ENCODE measurements at places on chromosomes 3 and 15. TPM values are rescaled to one million over a fixed set of nuclear protein-coding genes. Genes with fewer than 3 reads are reported as not detected.
A peak's percentile ranks its signal among the peaks of the same experiment; 100 is the strongest.

The CTXN2 gene
- total RNA-seq, result not detected

The CCDC50 gene
- total RNA-seq, result 57.8 TPM

The GP9 gene
- not detected for total RNA-seq

The GRIP2 gene
- total RNA-seq, result 39.3 TPM

- DNase-seq, result no peak
These were observed 36.5 kb downstream of the UBE3A start for GRCh38 chr15:25402342-25402741.

- DNase-seq, result no peak
These were observed 54.1 kb upstream of the TFRC start for GRCh38 chr3:196135693-196136639.

- no peak for DNase-seq
These were observed 70.8 kb downstream of the EFCAB12 start for GRCh38 chr3:129357616-129358015.

DNA sequence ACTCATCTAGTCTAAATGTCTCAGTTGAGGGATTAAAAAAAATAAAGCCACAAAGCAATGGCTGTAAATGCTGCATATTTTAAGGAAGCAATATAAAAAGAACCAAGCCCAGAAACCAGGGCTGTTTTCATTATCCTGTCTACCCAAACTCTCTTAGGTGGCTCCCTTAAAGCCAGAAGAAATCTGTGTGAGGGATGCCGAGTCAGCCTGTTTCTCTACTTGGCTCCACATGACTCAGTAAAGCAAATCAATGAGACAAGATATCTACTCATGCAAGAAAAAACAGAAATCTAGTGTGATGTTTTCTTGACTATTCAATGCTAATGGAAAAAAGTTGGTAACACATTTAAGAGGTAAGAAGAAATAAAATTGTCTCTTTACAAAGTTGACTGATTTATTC, 296.2 kb downstream of the ZBTB20 start:
- no peak for DNase-seq

DNA sequence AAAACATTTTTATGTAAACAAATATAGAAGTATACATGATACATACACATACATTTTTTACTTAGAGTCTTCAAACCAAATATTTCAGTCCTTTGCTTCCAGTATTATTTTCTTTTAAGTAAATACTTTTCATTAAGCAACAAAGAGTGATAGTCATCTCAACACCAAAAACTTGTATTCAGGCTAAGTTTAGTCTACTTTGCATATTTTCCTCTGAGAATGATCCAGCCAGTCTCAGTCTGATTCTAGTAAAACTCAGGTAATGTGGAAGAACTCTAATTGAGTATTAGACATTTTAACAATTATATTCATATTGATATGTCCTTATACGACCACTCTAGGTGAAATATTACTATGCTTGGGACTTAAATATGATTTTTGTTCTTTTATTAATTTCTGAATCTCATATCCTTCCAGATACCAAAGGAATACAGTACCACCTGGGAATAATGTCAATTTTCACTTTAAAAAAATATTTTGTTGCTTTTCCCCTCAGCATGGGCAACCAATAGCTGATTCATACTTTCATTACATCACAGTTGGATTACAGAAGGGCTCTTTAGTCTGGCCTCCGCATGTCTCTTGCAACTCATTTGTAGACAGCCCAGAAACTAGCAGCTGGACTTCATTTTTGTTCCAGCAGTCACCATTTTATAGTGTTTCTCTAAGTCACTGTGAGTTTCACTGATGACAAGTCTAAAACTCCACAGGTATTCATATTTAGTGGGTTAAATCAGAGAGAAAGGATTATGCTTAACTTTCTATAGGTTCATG, 390.4 kb downstream of the ZBTB20 start:
- no peak for DNase-seq

GRCh38 chr15:57333487-57333886, 42.8 kb upstream of the CGNL1 start:
- no peak for DNase-seq

- DNase-seq, result no peak
These were observed 38.3 kb downstream of the KBTBD12 start for GRCh38 chr3:127953091-127954035.

DNA sequence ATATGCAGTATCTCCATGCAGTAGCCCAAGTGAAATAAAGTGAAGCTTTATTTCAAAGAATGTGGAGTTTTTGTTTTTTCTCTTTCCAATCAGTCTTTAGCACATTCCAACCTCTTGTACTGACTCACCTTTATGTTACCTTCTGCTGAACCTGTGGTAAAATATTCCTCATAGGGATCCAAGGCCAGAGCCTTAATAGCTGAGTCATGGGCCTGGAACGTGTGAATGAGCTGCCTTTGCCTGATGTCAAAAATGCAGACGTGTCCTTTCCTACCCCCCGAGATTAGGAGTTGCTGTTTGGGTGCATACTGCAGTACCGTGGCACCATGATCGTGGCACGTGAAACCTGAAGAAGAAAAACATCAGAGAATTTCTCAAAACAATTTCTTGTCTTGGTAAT, 108.5 kb downstream of the GLDN start:
- no peak for DNase-seq

DNA sequence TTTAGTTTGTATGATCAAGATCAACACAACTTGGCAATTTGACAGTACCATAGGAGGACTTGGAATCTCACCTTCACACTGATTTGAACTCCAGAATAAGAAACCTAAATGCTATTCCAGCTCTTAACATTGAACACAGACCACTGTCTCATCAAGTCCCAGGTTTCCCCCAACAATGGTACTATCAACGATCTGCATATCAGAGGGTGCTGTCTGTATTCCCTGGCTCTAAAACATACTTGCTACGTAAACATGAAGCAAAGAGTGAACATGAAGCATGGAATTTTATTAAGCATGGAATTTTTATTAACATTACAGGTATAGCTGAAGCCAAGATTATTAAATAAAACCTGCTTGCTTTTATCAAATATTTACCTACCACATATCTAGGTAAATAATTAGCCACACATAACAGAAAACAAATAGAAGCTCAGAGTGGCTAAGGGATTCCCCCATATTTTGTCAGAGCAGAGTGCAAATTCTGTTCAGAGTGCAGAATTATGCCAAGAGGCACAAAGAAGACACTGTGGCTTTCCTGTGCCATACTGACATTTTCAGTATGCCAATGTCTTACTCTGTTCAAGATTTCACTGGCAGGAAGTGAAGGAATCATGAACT, 22.2 kb upstream of the RIOX2 start:
- no peak for DNase-seq

DNA sequence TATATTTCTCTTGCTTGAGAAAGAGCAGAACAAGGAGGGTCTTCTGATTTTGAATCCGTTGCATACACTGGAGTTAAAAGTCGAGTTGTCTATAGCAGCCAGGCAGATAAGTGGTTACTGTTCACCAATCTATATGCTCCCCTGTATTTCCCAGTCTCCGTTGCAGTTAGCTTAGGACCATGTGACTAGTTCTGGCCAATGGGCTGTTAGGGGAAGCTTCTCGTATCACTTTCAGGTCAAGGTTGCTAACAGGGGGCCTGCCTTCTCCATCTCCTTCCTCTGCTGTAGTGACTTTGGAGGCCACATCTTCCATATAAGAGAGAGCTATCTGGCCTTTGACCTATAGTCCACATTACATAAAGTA, 188.5 kb upstream of the KBTBD8 start:
- no peak for DNase-seq

- peak; percentile 7 for DNase-seq
These were observed 13.6 kb downstream of the NISCH start for GRCh38 chr3:52469001-52469400.

DNA sequence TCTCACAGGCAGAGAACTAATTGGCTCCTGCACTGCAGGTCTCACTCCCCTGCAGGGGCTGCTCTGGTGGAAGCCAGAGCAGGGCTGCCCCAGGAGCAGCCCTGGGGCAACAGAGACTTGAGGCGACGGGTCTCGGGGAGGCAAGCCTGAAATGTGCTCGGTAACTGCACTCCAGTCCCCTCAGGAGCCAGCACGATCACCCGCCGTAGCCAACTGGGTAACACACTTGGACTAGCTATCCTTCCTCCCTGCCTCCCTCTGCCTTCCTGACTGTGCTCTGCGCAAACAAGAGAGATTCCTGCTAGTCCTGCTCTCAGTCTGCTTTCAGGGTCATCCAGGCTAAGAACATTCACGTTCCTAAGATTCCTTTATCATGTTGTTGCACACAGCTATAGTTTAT, 140.7 kb upstream of the NSMCE3 start:
- no peak for DNase-seq

- no peak for DNase-seq
These were observed 57.4 kb upstream of the STXBP5L start for GRCh38 chr3:120850381-120851295.

GRCh38 chr15:74202452-74203401, at the start of gene STRA6:
TSS of gene STRA6 (minus strand) at chr15:74202787. CDS start at chr15:74202267, 520 bp downstream.
- no peak for DNase-seq

DNA sequence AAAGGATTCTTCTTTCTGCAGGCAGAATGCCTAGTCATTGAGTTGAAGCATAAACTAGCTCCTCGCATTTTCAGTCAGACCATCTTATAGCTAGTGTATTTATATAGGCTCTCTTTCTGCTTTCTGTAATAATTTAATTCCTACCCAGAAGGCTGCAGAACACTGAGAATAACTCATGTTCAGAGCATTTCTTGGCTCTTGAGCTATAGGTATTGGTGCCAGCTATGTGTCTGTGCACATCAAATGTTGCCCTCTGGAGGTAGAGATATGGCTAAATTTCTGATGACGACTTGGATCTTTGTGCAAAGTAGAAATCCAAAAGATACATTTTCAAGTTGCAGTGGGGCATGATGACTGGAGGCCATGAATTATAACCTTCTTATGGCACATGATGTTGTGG, 336.2 kb upstream of the TPM1 start:
- no peak for DNase-seq

GRCh38 chr15:69482686-69483256, 30.2 kb downstream of the RPLP1 start:
- DNase-seq, result no peak

DNA sequence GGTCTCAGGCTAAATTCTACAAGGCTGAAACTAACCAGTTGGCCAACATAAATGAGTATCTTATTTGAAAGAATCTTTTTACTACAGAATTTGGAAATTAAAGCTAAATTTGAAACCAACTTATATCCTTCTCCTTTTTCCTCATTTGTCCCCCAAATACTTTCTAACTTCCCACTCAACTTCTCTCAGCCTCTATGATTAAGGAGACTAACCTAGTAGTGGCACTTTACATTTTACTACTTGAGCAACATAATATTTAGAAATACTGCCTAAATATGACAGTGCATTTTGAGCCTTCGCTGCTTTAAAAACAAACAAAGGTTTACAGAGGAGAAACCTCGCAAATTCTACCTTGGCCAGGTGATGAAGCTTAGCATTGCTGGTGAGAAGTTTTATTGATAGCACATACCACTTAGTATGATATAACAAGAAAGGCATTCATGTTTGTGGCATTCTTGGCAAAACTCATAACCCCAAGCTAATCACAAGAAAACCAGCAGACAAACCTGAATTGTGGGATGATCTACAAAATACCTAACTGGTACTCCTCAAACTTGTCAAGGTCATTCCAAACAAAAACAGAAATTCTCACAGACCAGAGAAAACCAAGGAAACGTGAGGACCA, 432.1 kb upstream of the CFAP20DC start:
- no peak for DNase-seq

DNA sequence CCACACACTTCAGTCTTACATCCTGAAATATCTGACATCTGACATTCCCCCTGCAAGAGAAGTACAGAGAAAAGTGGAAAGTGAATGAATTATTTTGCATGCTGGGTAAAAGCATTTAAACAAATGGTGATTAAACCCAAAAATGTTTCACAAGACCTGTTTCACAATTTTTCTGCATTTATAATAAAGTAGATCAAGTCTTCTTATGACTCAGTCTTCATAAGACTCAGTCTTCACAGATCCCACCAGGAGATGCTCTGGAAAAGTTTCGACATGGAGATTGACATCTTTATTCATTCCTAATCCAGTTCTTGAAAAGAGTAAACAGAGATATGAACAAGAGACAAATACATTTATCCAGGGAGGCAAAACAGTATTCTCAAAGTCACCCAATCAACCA, 13.2 kb upstream of the EDC3 start:
- no peak for DNase-seq

- no peak for DNase-seq
These were observed 123.0 kb upstream of the PROK2 start for GRCh38 chr3:71907996-71908395.

- DNase-seq, result no peak
These were observed 145.1 kb downstream of the TP63 start for GRCh38 chr3:189776149-189776824.

- no peak for DNase-seq
These were observed 24.1 kb downstream of the SLC28A1 start for GRCh38 chr15:84908564-84908963.

DNA sequence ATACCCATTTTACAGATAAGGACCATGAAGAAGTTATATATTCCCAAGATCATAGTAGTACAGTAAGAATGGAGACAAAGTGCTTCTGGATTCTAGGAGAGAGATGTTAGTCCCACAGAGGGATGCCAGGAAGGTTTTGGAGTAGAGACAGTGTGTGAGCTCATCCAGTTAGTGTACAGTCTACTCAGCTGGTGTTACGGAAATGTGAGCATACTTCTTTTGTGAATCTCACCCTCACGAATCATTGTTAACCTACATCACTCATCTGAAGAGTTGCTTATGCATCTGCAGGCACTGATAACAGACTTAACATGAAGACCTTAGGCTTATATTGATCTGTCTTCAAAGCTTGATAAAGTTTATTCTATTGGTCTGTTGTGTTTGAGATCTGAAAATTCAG, 106.6 kb upstream of the PTPRG start:
- DNase-seq, result no peak

- no peak for DNase-seq
These were observed 9.3 kb upstream of the DPPA2 start for GRCh38 chr3:109325657-109326056.

DNA sequence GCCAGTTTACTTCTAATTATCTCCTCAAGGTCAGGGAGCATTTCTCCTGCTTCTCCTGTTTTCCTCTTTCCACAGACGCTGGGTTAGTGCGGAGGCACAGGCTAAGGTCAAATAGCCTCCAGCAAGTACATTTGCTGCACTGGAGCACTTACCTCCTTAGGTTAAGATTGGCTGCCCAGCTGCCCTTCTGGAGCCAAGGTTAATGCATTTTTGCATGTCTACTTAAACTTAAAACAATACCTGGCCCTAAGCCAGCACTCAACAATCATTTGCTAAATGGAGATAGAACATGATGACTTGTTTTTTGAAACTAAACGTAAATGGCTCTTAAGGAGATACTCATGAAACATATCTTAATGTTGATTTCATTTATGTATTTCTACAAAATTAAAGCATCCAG, 83.5 kb downstream of the SSR3 start:
- no peak for DNase-seq

- no peak for DNase-seq
These were observed 14.7 kb downstream of the TM2D3 start for GRCh38 chr15:101637516-101637915.

- DNase-seq, result no peak
These were observed 77.2 kb downstream of the RTP4 start for GRCh38 chr3:187445356-187445755.

GRCh38 chr15:78509726-78510312, 2.4 kb downstream of the HYKK start:
- DNase-seq, result no peak
